Stimulated activated CD4-positive, alpha-beta T cell treated with anti-CD3 and anti-CD28 coated beads, Interleukin-15, amount 100 ng/mL, for 1 hour (primary cell): ENCODE measurements at places on chromosomes 13 and 19.

GRCh38 chr19:5078182-5078581, 109.3 kb downstream of the KDM4B start:
- no peak for DNase-seq

- no peak for DNase-seq
Observed at GRCh38 chr19:5631567-5632240, 8.8 kb downstream of the SAFB start.

GRCh38 chr19:39926170-39926760, 8.2 kb downstream of the FCGBP start:
- DNase-seq: no peak

GRCh38 chr13:67298297-67298696, 68.2 kb upstream of the PCDH9 start:
- no peak for DNase-seq

- DNase-seq: no peak
Observed at GRCh38 chr13:109778102-109778542, 8.3 kb downstream of the IRS2 start.

GRCh38 chr13:90919153-90919552, 428.3 kb upstream of the MIR17HG start:
- no peak for DNase-seq

GRCh38 chr19:10416380-10417257, 3.7 kb upstream of the PDE4A start:
- DNase-seq: peak; percentile 83

DNA sequence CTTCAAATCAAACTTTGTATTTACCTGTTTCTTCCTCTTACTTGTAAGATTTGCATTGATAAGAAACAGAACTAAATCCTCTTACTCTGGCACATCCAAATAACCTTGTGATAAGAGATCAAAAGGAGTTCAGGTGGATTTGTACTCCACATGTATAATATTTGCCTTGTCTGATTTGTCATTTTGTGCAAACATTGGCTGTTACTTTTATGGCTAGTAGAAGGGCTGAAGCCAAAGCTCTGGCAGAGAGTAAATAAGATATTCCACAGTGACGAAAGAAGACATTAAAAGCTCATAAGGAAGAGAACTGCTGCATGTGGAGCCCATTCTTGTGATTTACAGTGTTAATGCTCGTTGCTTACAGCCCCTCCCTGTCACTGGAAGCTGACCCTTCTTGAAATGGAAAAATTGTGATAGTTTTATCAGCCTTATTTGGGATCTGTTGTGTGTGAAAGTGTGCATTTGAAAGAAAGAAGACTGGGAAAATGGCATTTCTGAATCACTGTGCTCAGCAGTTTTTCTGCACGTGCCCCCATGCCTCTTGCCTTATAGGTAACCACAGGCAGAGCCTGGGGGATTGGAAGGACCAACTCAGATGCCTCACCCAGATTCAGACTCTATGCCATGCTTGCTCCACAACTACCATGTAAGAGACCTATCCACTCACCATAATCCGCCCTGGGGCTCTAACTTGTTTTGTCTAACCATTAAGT, 68.2 kb downstream of the OXGR1 start:
- no peak for DNase-seq

DNA sequence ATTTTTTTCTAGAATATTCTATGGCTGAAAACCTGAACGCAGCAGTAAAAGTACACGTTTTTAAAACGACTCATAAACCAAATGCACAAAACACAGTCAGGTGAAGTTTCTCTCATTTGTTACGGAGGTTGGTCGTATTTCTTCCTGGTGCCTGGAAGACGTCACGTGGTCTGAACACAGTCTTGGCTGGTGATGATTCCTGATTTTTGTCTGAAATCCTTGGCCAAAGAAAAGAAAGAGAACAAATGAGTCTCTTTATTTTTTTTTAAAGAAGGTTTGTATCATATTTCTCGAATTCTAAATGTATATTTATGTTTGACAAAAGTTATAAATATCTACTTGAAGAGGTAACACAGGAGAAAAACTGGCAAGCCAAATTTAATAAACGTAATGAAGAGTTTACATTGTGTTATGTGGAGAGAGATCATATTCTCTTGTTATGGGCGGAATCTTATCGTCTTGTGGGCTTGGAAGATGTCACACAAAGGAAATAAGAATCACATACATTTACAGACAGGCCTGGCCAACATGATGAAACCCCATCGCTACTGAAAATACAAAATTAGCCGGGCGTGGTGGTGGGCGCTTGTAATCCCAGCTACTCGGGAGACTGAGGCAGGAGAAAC, 10.0 kb upstream of the PNMA8A start:
- no peak for DNase-seq

DNA sequence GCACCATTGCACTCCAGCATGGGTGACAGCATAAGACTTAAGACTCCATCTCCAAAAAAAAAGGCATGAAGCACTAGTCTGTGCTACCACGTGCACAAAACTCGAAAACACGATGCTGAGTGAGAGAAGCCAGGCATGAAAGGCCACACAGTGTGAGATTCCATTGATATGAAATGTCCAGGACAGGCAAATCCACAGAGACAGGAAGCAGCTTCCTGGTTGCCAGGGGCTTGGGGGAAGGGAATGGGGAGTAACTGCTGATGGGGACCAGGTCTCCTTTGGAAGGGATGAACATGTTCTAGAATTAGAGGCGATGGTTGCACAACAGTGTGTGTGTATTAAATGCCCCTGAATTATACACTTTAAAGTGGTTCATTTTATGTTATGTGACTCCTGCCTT, 15.9 kb upstream of the JUND start:
- DNase-seq: no peak

DNA sequence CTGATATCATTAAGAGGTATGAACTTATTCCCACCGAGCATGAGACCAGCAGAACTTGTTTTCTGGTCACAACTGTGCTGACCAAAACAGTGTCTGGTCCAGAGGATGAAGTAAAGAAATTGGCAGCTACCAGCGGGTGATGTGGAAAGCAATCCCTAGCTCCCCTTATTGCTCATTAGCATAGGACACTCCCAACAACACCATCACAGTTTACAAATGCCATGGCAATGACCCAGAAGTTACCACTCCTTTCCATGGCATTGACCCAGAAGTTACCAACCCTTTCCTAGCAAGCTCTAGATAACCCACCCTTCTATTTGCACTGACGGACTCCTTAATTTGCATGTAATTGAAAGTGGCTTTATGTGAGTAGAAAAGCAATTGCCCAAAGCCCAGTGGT, 1856.1 kb downstream of the OLFM4 start:
- DNase-seq: no peak

DNA sequence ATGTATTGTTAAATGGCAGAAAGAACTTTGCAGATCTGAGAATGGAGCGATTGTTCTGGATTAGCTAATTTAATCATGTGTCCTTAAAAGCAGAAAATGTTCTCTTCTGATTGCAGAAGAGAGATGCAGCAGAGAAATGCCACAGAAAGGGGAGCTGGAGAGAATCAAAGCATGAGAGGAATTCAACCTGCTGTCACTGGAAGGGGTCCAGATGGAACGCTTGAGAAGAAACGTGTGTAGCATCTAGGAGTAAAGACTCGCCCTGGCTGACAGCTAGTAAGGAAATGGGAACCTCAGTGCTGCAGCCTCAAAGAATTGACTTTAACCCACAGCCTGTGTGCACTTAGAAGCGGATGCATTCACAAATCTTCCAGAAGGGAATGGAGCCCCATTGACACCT, 502.8 kb downstream of the KLF12 start:
- DNase-seq: no peak

DNA sequence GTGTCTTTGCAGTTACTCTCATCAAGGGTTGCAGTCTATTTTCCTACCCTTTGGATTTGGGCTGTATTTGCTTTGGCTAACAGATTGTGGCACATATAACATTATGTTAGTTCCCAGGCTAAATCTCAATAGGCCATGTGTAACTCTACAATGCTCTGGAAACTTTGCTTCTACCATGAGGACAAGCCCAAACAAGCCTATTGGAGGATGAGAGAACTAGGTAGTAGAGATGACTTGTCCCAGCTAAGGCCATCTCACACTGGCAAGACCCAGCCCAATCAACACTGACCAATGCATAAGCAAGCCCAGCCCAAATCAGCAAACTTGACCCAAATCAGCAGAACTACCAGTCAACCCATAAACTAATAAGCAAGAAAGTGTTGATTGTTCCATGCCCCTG, 311.8 kb downstream of the NDFIP2 start:
- no peak for DNase-seq

DNA sequence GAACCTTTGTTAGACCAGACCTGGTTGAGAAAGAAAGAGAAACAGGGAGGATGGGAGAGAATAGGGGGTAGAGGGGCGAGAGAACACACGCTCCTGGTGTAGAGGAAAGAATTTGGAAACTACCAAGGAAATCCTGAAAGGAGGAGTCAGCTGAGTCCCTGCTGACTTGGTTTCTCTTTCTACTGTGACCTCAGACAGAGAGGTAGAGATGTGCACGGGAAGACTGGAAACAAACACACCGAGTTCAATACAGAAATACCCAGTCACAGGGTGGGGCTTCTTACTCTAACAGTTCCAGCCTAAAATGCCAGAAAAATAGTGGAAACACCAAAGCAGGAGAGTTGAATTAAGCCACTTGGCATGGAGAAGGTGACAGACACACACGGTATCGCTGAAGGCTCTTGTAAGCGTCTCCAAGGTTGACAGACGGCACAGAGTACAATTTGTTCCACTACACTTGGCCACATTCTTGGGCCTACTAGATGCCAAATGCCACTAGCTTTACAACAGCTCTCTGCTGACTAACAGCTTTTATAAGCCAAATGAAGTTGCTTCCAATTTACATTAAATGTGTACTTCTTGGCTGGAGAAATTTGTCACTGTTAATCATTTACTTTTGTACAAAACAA, 28.1 kb downstream of the LATS2 start:
- DNase-seq: no peak

- DNase-seq: no peak
Observed at GRCh38 chr19:49205114-49205513, 47.5 kb downstream of the TRPM4 start.

GRCh38 chr19:20928371-20928770, 5.3 kb downstream of the ZNF85 start:
- DNase-seq: no peak

DNA sequence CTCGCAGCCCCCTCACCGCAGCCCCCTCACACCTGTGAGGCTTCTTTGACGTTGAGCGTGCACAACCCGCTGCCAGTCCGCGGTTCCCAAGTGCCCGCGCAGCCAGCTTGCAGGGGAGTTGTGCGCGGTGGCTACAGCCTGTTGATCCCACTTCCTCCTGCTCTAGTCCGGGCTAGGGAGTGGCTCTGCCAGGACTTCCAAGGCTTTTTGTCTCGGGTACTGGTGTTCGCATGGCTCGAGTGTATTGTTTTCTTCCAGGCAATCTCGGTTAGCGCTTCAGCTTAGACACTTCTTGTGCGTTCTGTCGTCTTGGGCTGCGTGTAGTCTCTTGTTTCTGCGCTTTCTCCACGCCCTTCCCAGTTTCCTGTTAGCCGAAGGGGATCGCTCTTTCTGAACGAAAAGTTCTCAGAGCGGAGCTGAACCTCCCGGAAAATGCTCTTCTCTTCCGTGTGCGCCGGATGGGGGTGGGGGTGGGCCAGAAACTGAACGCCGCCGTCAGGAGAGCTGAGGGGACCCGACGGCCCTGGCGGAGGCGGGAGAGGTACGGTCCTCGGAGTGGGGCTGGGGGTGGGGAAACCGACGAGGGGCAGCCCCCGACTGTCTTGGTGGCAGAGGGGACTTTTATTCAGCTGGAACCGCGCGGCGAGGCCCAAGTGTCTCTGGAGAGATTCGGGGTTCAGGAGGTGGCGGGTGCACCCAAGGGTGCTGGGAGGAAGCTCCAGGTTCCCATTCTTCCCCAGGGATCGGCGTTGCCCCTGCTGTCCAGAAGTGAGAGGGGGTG, 697 bp upstream of the DGKH start:
- no peak for DNase-seq

DNA sequence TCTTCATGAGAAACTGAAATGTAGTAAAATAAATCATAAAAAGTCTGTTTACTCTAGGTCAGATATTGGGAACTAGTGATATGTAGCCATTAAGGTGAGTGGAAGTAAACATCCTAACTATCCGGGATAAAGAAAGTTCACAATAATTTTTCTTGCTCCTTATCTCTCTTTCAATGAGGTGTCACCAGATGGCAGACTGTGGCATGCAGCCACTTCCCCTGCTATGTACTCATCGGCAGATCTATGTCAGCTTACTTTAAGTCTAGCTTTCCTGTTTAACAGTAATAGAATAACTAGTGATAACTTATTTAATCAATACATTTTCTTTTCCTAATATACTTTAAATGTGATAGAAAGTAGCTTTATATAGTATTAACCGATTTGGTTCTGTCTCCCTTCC, 181.9 kb downstream of the NDFIP2 start:
- no peak for DNase-seq

GRCh38 chr13:75325711-75326110, 156.3 kb downstream of the TBC1D4 start:
- no peak for DNase-seq

- DNase-seq: no peak
Observed at GRCh38 chr19:291006-291521, at the start of gene PLPP2. TSS of gene PLPP2 (minus strand) at chr19:291403. CDS start at chr19:291336, 67 bp downstream.

- DNase-seq: no peak
Observed at GRCh38 chr19:45881909-45882528, 3.9 kb downstream of the IRF2BP1 start.

DNA sequence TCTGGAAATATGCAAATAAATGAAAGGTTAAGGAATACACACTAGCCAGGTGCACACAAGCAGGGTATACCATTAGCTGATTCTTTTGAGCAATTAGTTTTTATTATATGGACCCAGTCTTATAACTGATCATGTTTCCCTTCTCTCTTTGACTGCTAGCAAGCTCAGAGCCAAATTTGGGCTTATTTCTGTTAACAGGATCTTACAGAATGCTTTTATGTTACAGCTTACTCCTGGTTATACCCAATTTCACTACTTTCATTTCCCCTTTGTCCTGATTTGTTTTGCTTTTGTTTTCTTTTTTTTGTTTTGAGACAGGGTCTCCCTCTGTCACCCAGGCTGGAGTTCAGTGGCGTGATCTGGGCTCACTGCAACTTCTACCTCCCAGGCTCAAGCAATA, 12.9 kb upstream of the TPT1 start:
- no peak for DNase-seq
